ENCODE measurements at places on chromosomes 16 and 17.

DNA sequence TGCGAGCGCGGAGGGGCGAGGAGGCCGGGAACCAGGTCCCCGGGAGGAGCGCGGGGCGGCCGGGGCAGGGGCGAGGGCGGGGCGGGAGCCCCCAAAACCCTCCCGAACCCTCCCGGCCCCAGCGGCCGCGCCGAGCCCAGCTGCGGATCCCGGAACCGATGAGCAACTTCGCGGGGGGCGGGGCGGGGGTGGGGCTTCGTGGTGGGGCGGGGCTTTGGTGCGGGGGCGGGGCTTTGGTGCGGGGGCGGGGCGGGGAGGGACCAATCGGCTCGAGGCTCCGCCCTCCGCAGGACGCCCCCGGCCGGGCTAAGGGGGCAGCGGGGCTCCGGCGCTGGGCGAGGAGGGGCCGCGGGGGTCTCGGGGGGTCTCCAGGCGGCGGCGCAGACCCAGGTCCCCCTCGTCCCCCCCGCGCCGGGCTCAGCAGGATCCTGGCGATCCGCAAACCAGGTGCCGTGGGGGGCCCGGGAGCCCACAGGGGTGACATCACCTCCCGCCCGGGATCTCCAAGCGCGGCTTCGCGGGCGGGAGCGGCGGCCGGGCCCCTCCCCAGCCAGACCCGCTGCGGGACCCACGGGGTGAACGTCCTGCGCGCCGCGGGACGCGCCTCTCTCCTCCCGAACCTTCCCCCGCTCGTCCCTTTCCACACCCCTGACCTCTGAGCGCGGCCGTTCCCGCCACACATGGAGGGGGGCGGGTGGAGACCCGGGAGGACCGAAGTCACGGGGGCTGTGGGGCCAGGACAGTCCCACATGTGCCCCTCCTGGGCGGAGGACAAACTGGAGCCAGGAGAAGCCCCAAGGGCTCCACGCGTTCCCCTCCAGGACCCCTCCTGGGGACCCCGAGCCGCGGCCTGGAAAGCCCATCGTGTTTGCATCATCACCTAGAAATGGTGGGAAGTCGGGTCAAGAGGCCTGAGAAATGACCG is at the start of gene ABR:
ABR (minus strand) TSS at position 164 of the 925 bp plus-strand sequence. CDS start 254 bp downstream, outside the sequence.
- peak; percentile 86 for DNase-seq

DNA sequence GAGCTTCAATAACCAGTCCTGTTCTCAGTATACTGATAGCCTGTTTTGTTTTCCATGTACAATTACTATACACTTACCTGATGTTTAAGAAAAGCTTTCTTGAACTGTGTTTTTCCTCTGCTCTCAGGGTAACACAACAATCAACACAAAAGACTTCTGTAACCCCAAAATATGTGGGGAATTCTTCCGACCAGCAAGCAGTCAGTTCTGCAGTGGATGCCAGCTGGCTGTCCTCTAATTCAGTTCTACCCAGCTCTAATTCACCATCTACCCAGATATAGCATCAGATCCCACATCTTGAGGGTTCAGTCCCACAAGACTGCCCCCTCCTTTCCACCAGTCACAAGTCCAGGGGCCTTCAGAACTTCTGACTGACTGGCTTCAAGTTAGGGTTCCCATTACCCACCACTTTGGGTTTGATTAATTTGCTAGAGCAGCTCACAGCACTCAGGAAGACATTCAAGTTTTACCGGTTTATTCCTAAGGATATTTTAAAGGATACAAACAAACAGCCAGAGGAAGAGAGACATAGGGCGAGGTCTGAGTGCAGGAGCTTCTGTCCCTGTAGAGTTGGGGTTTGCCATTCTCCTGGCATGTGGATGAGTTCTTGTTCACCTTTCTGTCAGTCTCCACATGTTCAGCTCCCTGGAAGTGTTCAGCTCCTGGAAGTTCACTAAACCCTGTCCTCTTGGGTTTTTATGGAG is 178.2 kb downstream of the CHD9 start:
- DNase-seq, result no peak

DNA sequence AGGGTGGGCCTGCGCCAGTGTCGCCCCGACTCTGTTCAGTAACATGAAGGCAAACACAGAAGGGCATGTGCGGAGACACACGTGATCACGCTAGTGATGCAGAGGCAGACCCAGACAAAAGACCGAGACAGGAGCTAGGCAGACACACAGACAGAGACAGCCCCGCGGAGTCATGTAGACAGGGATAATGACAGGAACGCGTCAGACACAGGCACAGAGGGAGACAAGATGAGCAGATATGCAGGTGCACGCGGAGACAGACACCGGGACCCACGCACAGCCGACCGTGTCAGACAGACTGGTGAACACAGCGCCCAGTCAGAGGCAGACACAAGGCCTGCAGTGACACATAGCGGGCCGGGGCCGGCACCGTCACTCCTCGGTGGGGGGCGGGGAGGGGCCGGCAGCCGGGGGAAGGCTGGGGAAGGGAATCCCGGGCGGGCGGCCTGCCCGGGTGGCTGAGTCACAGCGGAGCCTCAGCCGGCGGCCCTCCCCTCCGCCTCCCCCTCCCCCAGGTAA is 7.4 kb downstream of the KDM6B start:
- DNase-seq, result peak; percentile 98

DNA sequence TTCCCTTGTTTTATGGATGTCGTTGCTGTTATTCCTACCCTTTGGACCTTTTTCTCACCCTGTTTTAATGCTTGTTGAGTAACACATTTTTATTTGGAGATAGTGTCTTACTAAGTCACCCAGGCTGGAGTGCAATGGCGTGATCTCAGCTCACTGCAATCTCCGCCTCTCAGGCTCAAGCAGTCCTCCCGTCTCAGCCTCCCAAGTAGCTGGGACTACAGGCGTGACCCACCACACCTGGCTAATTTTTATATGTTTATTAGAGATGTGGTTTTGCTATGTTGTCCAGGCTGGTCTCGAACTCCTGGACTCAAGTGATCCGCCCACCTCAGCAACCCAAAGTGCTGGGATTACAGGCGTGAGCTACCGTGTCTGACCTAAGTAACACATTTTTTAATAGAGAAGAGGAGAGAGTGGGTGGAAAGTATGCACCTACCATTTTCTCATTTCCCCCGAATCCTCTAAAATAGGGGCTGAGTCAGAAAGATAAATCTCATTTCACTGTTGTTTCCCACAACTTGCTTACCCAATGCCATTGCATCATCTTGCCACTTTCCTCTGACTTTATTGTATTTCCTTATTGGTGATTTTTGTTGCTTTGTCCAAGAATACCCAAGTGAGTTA is 7.0 kb downstream of the DHX40 start:
- DNase-seq, result no peak

DNA sequence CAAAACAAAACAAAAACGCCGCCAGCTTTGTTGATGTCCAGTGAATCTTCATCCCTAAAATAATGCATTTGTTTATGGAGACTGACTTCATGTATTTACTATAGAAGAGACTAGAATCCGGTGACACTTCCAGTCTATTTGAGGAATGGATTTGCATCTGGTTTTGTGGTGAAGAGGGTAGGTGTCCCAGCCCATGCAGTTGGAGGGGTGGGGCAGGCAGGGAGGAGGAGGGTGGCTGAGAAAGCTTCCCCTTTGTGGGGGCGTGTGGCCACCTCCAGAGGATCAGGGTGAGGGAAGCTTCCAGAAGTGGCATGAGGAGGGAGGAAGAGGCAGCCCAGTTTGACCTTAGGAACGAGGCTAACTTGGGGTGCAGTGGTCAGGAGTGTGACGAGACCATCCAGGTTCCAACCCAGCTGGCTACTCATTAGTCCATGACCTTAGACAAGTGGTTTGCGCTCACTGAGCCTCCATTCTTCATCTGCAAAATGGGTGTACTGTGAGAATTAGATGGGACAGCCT is 69.5 kb downstream of the CMIP start:
- DNase-seq, result no peak

DNA sequence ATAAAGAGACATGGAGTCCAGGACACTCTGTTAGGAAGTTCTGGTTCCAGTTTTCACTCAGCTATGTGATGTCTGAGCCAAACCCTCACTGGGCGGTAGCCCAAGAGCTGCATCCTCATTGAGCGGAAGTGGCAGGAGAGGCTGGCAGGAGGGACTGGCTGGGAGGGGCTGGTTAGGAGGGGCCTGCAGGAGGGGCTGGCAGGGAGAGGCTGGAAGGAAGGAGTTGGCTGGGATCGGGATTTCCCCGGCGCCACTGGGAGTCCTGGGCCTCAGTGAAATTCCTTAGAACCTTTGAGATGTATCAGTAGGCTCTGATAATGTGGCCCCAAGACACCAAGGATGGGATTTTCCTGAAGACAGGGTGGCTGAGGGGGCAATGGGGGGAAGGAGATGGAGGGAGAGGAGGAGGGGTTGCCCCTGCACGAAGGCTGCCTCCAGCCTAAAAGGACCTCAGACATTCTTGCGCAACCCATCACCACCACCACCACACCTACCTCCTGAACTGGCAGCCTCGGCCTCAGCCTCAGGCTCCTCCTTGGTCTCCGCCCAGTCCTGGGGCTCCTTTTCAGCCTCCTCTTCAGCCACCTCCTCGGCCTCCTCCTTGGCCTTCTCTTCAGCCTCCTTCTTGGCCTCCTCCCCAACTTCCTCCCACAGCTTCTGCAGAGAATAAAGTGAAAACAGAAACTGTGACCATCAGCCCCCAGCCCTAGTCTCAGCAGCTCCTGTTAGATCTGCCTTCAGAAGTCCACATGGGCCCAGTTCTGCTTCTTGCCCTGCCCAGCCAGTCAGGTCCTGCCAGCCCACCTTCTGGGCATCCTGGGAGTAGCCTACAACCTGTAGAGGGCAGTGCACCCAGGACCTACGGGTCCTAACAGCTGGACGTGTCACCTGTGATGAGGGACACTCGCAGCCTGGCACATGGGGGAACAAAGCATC is 31.7 kb downstream of the CNGB1 start:
- DNase-seq, result no peak

DNA sequence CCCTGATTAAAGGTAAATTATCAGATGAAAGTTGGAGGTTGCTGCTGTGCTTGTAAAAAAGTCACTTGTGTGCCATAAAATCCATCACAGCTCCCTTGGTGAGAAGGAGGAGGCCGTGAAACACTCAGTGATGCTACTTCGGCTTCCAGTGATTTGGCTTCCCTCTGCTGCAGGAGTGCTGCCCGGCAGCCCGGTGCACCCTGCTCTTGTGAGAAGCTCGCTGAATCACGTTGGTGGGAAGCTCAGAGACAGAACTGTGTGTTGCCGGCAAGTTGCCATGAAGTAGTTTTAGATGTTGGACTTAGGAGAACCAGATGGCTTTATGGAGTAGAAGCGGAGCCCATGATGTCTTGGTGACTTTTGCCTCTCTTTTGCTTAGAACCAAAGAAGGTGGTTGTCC is 33.3 kb downstream of the MSI2 start:
- DNase-seq, result no peak

DNA sequence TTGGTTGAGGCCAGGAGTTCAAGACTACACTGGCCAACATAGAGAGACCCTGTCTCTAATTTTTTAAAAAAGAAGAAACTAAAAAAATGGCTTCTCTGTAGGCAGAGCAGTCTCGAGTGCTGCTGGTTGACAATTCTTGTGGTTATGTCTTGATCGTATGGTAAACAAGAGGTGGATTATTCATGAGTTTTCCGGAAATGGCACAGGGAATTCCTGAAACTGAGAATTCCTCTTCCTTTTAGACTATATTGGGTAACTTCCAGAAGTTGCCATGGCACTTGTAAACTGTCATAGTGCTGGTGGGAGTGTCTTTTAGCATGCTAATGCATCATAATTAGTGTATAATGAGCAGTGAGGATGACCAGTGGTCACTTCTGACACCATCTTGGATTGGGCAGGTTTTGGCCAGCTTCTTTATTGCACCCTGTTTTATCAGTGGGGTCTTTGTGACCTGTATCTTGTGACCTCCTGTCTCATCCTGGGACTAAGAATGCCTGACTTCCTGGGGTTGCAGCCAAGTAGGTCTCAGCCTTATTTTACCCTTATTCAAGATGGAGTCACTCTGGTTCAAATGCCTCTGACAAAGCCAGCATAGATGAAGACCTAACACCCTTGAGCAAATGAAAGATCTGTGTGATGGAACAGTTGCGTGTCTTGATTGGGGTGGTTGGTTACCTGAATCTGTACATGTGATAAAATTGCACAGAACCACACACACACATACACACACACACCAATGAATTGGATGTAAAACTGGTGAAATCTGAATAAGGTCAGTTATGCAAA is 30.2 kb downstream of the BMERB1 start:
- no peak for DNase-seq

DNA sequence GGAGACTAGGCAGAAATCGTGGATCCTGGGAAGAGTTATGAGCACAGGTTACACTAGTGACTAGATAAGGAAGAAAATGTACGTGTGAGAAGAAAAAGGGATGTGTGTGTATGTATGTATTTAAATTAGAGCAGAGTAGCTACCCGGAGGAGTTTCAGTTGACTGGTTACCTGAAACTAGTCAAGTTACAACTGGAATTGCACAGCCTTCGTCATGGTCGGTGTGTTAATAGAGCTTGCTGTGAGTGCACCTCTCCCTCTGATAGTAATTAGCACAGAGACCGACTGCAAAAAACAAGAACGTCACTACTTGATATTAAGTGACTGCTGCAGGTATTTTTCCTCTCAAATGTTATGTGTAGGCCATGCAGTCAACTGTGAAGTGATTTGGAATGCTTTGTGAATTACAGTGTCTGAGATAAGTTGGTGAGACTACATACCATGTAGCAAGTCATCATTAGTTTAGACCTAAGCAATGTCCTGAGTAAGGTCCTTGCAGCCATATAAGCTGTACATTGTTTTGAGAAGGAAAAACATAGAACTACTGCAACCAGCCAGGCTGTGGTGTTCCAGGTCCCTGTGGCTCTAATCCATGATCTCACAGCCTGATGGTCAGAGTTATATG is 95.7 kb downstream of the WNT3 start:
- no peak for DNase-seq

DNA sequence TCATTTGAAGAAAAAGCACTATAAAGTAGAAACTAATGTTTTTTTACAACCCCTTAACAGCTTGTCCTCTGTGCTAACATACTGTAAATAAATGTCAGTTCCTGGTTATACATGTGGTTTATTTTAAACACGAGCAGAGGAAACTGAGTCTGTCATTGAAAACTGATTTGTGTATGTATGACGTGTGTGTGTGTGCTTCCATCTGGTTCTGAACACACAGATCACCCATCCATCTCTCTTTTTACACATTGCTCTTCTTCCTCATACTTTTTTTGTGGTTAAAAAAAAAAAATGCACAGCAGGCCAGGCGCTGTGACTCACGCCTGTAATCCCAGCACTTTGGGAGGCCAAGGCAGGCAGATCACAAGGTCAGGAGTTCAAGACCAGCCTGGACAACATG is 49.5 kb downstream of the ZNF423 start:
- no peak for DNase-seq

GRCh38 chr17:70405492-70406220 is 236.3 kb downstream of the KCNJ2 start:
- DNase-seq, result no peak

DNA sequence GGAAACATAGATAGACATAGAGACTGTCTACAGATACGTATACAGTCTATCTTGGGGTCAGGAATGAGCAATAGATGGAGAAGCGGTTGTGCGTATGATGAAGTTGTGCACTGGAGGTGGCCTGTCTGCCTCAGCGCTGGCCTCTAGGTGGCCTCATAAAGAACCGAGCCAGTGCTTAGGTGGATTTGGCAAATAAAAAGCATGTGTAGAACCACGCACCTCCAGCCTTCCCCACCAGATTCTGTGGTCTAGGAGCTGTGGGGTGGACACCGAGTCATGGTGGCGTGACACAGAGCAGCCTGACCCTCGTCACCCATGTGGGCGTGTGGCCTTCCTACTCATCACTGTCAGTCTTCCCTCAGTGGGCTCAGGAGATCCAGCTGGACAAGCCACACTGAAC is 34.0 kb downstream of the PGS1 start:
- DNase-seq, result peak; percentile 66

Data from activated effector memory CD4-positive, alpha-beta T cell treated with anti-CD3 and anti-CD28 coated beads, Interleukin-2, amount 50 U/mL, for 16 hours (primary cell).